ENCODE measurements at places on chromosomes 7 and 10. TPM values are rescaled to one million over a fixed set of nuclear protein-coding genes. Genes with fewer than 3 reads are reported as not detected.

Gene ODAD2
- 0.31 TPM for total RNA-seq

- DNase-seq = no peak
Observed at GRCh38 chr7:124781418-124781817, 15.8 kb upstream of the GPR37 start.

GRCh38 chr10:110514848-110515247 lies 17.1 kb downstream of the DUSP5 start:
- no peak for DNase-seq

GRCh38 chr10:61195211-61195610 lies 251.2 kb upstream of the RHOBTB1 start:
- DNase-seq = no peak

Gene EVX1
- not detected for total RNA-seq

GRCh38 chr7:69780379-69780778 lies 182.1 kb downstream of the AUTS2 start:
- no peak for DNase-seq

DNA sequence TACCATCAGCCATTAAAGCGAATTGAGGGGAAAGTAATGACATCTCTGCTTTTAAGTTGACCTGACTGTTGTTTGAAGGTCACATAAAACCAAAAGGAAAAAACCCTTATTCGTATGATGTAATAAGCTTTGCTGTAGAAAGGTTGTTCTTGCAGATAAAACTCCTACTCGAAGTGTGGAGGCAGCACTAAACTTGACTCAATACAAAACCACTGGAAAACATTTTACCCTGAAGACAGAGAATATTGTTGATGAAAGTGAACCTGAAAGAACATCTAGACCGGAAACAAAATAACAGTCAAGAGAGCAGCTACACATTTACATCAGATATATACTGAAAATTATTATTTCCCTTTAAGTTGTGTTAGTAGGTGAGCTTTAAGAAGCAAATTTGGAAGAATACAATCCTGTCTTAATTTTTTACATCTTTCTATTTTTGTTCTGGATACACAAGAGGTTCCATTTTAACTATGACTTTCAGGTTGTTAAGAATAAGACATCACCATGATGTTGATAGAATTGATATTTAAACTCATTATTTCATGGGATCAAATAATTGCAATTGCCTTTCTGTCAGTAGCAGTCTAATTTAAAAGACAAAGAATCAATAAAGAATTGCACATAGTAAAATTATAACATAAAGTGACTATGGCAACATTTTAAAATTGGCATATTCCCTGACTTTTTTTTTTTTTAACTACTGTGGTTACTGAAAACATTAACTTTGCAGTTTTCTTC lies 6.4 kb downstream of the ETV1 start:
- no peak for DNase-seq

GRCh38 chr7:45567713-45568112 lies 6.5 kb upstream of the ADCY1 start:
- DNase-seq = no peak

Gene IFIT1B
- total RNA-seq = not detected

Gene TAS2R16
- not detected for total RNA-seq

Gene ZNF239
- 5.3 TPM for total RNA-seq

Gene NFE2L3
- total RNA-seq = 12.1 TPM

Gene GNAT3
- not detected for total RNA-seq
